AG04449 (cell line): ENCODE measurements at places on chromosomes 13 and 19.

- DNase-seq = no peak
Measured at GRCh38 chr13:27481766-27482165, 31.4 kb upstream of the MTIF3 start.

GRCh38 chr19:40363069-40363468 lies 14.6 kb downstream of the PLD3 start:
- DNase-seq = no peak

DNA sequence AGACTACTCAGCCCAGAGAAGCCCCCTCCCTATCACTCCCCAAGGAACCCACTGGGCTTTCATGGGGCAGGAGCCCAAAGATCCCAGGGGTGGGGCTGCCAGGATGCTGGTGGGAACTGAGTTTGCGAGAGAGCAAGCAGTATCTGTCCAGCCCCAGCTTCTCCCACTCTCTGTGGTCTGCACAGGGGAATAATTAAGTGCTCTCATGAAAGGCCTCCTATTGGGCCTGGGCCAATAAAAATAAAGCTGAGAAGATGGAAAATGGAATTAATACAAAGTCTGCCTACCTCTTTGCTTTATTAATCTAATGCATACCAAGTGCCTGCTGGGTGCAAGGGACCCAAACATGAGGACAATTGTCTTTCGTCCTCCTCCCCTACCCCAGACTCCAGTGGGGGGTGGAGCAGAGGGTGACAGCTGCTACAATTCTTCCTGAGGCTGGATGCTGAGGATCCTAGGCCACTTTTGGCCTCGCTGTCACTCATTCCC lies 5.4 kb downstream of the DDX39A start:
- no peak for DNase-seq

GRCh38 chr13:95893861-95894260 lies 159.3 kb downstream of the UGGT2 start:
- DNase-seq = no peak

DNA sequence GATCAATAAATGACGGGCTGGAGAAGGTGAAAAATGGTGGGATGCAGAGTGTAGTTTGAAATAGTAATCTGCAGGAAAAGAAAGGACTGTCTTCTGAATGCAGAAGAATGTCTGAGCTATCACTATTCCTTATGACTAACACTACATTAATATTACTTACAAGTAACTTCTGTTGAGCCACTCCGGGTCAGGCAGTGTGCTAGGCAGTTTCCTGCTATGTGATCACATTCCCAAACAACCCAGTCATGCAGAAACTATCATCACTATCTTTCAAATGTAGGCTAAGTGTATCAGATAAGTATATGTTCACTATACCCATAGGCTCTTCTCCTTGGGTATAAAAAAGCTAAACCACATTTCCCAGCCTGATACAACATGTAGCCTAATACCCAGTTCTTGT lies 6.6 kb downstream of the ZNF599 start:
- no peak for DNase-seq

DNA sequence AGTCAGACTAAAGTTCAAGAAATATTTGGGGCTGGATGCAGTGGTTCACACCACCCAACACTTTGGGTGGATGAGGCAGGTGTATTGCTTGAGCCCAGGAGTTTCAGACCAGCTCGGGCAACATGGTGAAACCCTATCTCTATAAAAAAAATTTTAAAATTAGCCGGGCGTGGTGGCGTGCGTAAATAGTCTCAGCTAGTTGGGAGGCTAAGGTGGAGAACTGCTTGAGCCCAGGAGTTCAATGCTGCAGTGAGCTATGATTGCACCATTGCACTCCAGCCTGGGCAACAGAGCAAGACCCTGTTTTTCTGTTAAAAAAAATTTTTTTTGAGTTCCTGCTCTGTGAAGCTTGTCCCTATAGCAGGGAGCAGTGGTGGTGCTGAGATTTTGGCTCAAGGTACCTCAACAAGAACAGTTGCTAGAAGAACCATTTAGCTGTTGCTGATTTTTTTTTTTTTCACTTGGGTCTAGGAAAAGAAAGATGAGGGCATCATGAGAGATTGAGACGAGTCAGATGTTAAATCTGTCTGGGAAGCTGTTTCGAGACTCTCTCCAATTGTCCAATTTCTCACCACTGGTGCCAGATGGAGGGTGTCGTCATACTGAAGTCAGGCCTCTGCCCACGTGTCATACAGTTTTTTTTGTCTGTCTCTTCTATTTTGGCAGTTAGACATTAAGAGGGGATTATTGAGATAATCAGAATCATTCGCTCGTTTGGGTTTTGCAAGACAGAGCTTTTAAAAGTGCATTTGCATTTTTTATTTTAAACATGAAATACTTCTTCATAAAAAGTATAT lies 3.7 kb downstream of the SLC25A42 start:
- DNase-seq = no peak

GRCh38 chr19:13160557-13160956 lies 10.3 kb downstream of the IER2 start:
- DNase-seq = no peak

DNA sequence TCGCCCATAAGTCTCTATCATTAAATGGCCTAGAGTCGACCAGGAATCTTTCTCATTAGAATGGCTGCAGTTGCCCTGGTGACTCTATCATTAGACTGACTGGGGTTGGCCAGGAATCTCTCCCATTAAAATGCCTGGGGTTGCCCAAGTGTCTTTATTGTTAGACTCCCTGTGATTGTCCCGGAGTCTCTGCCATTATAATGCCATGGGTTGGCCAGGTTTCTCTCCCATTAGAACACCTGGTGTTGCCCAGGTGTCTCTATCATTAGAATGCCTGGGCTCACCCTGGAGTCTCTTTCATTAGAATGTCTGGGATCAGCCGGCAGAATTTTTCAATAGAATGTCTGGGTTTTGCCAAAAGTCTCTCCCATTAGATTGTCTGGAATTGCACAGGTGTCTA lies 1459.3 kb downstream of the UQCRFS1 start:
- DNase-seq = no peak

- DNase-seq = no peak
Measured at GRCh38 chr19:2097886-2098327, 1.2 kb downstream of the IZUMO4 start.

- no peak for DNase-seq
Measured at GRCh38 chr19:29507081-29507860, 18.5 kb upstream of the VSTM2B start.

DNA sequence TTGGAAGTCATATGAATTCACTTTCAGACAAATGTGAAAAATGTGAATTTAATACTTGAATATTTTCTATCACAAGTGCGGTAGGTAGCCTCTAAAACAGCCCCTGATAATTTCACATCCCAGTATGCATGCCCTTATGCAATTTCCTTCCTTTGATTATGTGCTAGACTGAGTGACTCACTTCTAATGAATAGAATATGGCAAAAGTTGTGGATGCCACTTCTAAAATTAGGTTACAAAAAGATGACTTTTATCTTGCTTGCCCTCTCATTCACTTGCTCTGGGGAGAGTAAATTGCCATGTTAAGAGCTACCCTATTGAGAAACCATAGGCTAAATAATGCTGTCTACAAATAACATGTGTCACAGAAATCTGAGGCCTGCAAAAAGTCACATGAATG lies 402.5 kb upstream of the PCDH9 start:
- no peak for DNase-seq

- DNase-seq = no peak
Measured at GRCh38 chr19:18117364-18117691, 19.8 kb downstream of the MAST3 start.

DNA sequence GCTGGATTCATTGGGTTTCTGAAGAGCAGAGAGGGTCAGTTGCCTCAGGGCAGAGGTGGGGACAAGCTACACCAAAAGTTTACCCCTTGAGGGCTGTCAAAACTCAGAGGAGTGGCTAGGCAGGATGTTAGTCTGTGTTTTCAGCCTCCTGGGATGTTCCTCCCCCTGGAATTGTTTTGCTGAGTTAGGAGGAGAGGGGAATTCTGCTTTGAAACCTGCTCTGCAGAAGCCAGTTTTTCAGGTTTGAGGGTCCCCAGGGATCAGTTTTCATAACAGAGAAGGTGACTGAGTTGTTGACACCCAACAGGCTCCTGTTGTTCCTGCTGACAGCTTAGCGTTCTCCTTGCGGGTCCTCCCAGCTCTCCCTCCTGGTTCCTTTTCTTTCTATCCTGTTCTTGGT lies 121.9 kb upstream of the TMTC4 start:
- DNase-seq = no peak

- DNase-seq = no peak
Measured at GRCh38 chr19:45515081-45515624, 7.9 kb downstream of the VASP start.

GRCh38 chr13:52975161-52975560 lies 53.5 kb upstream of the OLFM4 start:
- DNase-seq = no peak

DNA sequence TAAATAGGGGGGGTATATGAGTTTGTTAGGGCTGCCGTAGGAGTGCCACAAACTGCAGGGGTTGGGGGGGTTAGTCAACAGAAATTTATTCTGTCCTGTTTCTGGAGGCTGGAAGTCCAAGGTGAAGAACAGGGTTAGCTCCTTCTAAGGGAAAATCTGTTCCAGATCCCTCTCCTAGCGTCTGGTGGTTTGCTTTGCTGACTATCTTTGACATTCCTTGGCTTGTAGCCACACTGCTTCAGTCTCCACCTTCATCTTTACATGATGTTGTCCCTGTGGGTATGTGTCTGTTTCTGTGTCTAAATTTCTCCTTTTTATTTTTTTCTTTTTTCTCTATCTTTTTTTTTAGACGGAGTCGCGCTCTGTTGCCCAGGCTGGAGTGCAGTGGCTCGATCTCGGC lies 8.1 kb upstream of the ICAM1 start:
- no peak for DNase-seq

DNA sequence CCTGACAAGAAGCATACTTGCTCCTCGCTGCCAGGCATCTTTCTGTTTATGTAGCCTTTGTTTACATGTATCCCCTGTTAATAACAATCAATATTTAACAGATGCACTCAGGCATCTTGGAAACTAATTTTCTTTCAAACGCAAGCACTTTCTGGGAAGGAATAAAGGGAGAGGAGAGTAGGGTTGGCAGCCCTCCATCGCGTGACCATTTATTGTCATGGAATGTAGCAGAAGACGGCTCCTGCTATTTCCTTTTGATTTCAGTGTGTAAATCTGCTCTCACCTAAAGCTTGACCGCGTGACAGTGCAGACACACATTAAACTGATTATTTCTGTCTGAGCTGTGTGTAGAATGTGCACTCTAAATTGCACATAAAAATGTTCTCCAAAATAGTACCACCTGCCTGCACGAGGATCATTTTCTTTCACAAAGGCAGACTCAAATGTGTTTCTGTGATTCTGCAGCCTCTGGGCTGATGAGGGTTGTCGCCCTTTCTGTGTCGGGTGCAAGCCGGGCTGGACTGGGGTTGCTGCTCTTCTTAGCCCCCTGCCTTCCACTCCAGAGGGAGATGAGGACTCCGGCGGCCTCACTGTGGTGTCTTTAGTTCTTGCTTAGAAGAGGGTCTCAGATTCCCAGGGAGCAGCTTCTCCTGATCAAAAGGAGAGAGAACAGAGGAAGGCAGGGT lies 223.5 kb upstream of the MAB21L1 start:
- DNase-seq = no peak

GRCh38 chr13:113634279-113635047 lies 23.5 kb downstream of the ATP4B start:
- DNase-seq = no peak

- DNase-seq = no peak
Measured at GRCh38 chr19:18559685-18560084, 2.0 kb downstream of the KXD1 start.

DNA sequence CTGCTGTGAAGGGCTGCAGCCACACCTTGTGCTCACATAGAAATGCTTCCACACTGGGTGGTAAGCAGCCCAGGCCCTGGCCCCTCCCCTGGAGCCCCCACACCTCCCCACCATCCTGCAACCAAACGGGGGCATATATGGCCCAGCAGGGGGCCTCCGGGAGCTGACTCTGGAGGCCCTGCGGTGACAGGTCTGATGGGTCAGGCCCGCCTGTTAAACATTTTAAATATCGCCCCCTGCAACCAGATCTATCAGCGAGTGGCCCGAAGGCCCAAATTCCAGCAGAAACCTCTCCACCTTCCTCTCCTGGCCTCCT lies 48.0 kb upstream of the KATNAL1 start:
- DNase-seq = no peak

GRCh38 chr13:27264181-27264580 lies 6.4 kb upstream of the RASL11A start:
- DNase-seq = no peak

GRCh38 chr19:55703790-55704215 lies 28.8 kb downstream of the EPN1 start:
- no peak for DNase-seq

DNA sequence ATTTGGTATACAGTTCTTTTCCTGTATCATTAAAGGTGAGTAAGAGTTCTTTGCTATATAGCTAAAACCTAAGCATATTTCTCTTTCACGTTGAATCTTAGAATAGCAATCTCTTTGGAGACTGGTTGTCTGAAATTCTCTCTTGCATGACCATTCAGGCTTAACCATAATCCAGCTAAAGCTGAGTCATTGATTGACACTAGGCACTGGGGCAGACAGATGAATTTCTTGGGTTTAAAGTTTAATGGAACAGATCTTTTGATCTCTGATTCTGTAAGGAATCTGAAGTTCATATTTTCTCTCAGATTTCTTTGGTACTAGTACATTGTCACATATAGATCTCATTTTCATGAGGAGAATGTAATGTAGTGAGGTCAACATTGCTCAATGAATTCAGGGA lies 397.3 kb upstream of the MIR17HG start:
- DNase-seq = no peak

- no peak for DNase-seq
Measured at GRCh38 chr19:31392464-31392863, 43.2 kb upstream of the TSHZ3 start.

GRCh38 chr19:6058518-6059201 lies 51.6 kb downstream of the RFX2 start:
- DNase-seq = no peak

- no peak for DNase-seq
Measured at GRCh38 chr13:100130930-100131511, 42.1 kb downstream of the PCCA start.

DNA sequence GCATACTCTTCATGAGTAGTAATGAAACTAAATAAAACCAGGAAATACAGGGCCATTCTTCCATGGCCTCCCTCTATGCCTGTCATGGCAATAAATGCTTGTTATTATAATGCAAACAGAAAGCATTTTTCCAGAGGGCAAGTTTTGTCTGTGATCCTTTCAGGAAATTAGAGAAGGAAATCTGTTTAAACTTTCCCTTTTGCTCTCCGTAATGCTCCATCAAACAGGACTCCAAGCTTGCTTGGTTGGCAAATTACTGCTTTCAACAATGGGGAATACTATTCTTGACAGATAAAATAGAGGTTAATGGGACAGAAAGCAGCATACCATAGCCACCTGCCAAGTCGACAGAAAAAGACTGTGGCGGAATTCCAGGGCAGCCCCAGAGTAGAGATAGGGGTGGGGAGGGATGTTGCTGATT lies 252.5 kb downstream of the LHFPL6 start:
- DNase-seq = no peak
